ENCODE measurements at places on chromosomes 5 and 9.

GRCh38 chr9:105708405-105708804, 14.1 kb downstream of the TMEM38B start:
- peak; percentile 30 for DNase-seq

DNA sequence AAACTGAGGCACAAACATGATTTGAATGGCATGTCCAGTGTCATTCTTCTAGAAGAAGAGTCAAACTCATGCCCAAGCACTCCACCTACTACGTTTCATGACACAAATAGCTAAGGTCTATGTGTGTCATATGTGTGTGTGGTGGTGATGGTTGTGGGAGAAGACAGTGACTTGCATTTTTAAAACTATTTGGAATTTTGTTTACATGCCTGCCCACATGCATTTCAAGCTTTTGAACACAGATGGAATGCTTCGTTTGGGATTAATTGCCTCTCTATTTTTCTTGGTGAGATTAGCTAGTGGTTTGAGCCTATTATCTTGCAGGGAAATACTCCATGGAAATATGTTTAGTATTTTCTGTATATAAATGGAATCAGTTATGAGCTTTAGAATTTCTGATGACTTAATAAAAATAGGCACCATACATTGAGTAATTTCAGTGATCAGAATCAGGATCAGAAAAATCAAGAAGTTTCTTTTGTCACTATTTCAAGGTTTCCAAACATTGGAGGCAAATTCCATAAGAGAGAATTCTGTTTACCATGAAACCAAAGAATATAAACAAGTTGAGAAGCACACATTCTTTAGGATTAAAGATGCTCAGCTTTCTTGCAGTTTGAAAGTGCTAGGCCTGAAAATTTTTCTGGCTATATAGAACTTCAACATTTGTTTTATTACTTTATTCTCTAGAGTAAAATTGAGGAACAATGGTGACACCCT, 260.3 kb upstream of the SEMA6A start:
- DNase-seq, result no peak

GRCh38 chr9:97980479-97980803, 2.7 kb upstream of the ANP32B start:
- peak; percentile 40 for DNase-seq

DNA sequence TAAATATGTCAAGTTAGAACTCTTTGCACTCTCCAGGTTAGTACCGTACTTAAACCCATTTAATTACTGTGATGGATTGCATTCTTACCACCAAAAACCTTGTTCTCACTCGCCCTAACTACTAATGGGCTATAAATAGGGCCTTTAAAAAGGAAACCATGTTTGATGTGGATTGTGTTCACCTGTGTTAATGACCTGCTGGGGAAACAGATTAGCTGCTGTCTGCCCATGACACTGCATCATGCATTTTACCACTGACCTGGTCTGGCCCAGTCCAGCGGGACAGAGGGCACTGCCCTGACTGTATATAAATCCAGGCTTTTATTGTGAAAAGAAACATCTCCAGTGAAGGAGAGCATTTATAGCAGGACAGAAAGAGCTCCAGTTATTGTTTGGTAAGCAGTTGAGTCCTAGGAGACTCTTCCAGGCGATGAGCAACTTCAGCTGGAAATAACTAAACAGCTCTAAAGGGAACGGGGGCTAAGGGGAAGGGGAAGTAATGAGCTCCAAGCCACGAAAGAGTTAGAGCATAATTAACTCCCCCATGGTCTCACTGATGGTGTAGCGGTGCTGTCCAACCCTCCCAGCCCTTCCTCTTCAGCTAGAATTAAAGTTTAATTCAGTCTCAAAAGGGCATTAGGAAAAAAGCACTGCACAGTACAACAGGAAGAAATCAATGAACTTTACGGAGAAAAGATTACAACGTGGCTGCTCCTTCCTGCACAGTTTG, 303.1 kb downstream of the ENC1 start:
- no peak for DNase-seq

GRCh38 chr9:105426657-105427056, 21.2 kb upstream of the FSD1L start:
- DNase-seq, result no peak

GRCh38 chr5:140337880-140338279, 8.5 kb downstream of the HBEGF start:
- no peak for DNase-seq

Data from hematopoietic multipotent progenitor cell treated with erythropoietin and hydrocortisone succinate and interleukin-3 and kit ligand, for 4 days (in vitro differentiated cells).